ENCODE measurements at places on chromosomes 6 and 20. TPM values are rescaled to one million over a fixed set of nuclear protein-coding genes. Genes with fewer than 3 reads are reported as not detected.

- ATAC-seq, result no peak
Measured at GRCh38 chr6:55182016-55182650, 7.8 kb downstream of the HCRTR2 start.

- ATAC-seq, result no peak
Measured at GRCh38 chr6:112951829-112952228, 604.7 kb downstream of the RFPL4B start.

- ATAC-seq, result no peak
Measured at GRCh38 chr20:48610996-48611395, 216.8 kb downstream of the PREX1 start.

The SMOC2 gene
- total RNA-seq, result not detected

Data from activated T-helper 17 cell treated with anti-CD3 and anti-CD28 coated beads, Interleukin-2, amount 50 U/mL, for 72 hours (primary cell).